ENCODE measurements at places on chromosomes 3 and 15. TPM values are rescaled to one million over a fixed set of nuclear protein-coding genes. Genes with fewer than 3 reads are reported as not detected.

The RASGRP1 gene
- total RNA-seq = 0.12 TPM

The SPINK8 gene
- total RNA-seq = not detected

The ZKSCAN7 gene
- total RNA-seq = 5.8 TPM

The SAMD7 gene
- not detected for total RNA-seq

The BUB1B gene
- 126 TPM for total RNA-seq

The AADACL2 gene
- total RNA-seq = not detected

The CACNA2D2 gene
- not detected for total RNA-seq

The ATP13A3 gene
- 123 TPM for total RNA-seq

The FMN1 gene
- 5.8 TPM for total RNA-seq

The CHL1 gene
- 0.10 TPM for total RNA-seq

The RUBCN gene
- 20.7 TPM for total RNA-seq

The LACTB gene
- total RNA-seq = 19.6 TPM

- no peak for DNase-seq
These were observed 84.7 kb downstream of the FGF12 start for GRCh38 chr3:192642651-192643050.

- no peak for DNase-seq
These were observed 17.9 kb upstream of the FAM81A start for GRCh38 chr15:59420108-59420507.

GRCh38 chr15:39415634-39416033, 165.2 kb upstream of the THBS1 start:
- no peak for DNase-seq

- no peak for DNase-seq
These were observed 20.1 kb upstream of the VWA5B2 start for GRCh38 chr3:184209146-184209923.

DNA sequence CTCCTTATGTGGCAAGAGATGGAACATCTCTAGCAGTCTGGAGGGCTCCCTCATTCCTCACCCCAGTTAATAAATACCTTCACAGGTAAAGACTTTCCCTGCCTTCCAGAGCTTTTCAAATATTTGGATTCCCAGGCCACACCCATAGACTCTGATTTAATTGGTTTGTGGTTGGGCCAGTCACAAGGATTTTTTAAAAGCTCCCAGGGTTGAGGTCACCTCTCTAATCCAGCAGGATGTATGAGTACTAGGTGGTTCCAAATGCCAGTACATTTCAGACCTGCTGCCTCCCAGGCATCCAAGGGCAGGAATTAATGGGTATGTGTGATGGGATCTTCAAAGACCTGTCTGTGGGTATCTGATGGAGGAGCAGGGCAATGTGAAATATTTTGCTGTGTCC, 312.8 kb downstream of the CLSTN2 start:
- no peak for DNase-seq

- no peak for DNase-seq
These were observed 230.8 kb downstream of the CGGBP1 start for GRCh38 chr3:87828046-87828445.

- DNase-seq = no peak
These were observed 1097.1 kb downstream of the ROBO1 start for GRCh38 chr3:78670746-78671145.

DNA sequence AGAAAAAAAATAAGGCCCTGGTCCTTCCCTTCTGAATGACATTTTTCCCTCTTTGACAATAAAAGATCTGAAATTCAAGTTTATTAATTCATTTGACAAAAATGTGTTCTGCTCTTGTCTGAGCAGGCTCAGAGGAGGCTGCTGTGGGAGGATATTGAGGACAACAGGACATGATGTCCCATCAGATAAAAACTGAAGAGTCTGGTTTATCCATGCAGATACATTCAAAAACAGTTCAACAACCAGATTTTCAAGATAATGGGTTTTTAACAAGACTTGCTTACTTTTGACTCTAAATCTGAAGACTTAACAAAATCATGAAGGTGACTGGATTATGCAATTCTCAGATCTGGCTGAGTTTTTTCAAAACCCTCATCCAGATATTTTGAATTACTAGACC, 36.9 kb upstream of the STRIT1 start:
- DNase-seq = no peak

DNA sequence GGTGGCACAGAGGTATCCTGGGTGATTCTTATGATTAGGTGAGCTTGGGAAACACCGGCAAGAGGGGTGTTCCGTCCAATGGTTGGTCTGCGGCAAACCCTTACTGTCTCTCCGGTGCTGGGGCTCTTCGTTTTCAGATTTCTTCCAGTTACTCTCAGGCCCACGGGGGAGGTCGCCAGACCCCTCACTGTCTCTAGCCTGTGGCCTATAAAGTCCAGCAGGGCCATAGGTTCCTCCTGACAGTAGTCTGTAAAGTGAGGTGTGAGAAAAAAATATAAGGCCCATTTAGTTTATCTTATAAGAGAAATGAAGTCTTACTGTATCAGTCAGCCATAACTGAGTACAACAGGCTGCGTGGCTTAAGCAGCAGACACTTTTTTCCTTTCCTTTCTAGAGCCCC, 1.4 kb downstream of the ESYT3 start:
- no peak for DNase-seq

- no peak for DNase-seq
These were observed 92.6 kb upstream of the CCDC54 start for GRCh38 chr3:107284612-107285011.

- DNase-seq = no peak
These were observed 413.0 kb upstream of the TBL1XR1 start for GRCh38 chr3:177610262-177610661.

- peak; percentile 85 for DNase-seq
These were observed at the start of gene HMG20A for GRCh38 chr15:77420610-77421369. Gene HMG20A (plus strand): TSS chr15:77420888. CDS start chr15:77458408, 37,520 bp downstream.

DNA sequence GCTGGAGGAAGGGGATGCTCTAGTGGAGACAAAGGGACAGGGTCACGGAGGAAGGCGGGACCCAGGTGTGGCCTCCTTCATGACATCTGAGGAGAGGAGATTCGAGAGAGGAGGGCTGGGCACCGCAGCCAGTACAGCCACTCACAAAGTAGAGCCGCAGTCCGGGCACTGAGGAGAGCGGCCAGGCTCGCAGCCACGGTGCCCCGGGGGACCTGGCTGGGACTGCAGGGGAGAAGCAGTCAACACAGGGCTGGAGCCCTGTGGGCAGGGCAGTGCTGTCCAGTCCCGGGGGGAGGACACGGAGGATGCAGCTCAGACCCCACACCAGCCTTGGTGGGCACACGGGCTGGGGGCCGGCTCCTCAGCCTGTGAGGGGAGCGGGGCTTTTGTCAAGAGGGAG, 40.3 kb downstream of the HMCES start:
- no peak for DNase-seq

GRCh38 chr3:171871392-171872274, 28.5 kb downstream of the TMEM212 start:
- DNase-seq = no peak

DNA sequence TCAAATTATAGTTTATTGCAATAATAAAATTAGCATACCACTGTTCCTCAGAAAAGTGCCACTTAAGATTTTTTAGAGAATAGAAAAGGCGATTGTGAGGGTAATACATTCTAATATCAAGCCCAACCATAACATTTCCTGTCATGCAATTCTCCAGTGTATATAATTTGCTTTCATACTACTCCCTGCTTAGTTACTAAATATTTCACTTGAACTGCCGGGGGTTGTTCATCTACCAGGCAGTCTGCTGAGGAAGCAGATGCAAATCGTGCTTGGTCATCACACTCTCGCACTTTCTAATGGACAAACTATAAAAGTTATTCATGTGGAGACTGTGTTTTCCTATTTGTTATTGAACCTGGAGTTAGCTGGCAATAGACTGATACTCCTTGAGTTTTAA, 645.6 kb upstream of the CBLB start:
- DNase-seq = no peak

DNA sequence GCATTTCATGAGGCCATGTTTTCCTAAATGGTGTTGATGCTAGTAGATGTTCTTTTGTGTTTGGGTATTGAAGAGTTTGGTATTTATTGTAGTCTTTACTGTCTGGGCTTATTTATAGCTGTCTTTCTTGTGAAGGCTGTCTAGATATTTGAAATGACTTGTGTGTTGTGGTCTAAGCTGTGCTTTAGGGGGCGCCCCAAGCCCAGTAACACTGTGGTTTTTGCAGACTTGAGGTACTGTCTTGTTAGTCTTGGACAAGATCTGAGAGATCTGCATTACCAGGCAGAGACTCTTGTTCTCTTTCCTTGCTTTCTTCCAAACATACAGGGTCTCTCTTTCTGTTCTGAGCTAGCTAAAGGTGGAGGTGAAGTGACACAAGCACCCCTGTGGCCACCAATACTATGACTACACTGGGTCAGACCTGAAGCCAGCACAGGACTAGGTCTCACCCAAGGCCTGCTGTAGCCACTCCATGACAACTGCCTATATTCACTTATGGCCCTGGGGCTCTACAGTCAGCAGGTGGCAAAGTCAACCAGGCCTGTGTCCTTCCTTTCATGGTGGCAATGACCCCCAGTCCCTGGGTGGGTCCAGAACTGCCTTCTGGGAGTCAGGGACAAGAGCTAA, 152.1 kb upstream of the TBC1D5 start:
- peak; percentile 37 for DNase-seq

- peak; percentile 96 for DNase-seq
These were observed 194.9 kb downstream of the CHST2 start for GRCh38 chr3:143314251-143315093.

- DNase-seq = no peak
These were observed 69.1 kb upstream of the CACNA2D3 start for GRCh38 chr3:54053211-54053610.

DNA sequence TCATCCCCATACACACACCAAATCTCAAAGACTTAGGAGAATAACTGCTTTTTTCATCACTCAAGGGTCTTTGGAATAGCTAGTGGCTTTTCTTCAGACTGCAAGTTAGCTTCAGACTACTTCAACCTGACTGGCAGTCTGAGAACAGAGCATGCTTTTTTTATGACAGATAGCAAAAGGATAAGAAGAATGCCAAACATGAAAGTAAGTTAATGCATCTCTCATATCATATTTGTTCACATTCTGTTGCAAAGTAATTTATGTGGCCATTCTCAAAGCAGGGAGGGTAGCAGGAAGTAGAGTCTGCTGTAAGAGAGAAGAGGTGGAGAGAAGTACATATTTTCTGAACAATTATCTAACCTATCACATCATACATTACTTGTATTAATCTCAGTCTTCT, 544.4 kb downstream of the ZPLD1 start:
- no peak for DNase-seq

DNA sequence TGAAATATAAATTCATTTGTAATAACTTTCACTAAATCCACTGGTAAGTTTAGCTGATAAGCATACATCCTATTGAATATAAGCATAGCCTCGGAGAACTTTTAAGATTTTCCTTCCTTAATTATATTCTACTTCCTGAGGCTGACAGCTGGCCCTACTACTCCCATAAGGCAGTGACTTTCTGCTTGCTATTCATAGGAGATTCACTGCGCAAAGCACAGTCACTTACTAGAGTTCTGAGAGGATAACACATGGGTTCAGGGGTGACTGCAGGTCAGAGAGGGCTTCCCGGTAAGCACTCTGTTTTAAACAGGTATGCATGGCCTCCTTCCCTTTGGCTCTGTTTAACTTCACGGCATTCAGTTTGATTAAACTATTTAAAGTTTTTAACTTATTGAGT, 75.8 kb downstream of the FAIM start:
- DNase-seq = no peak

GRCh38 chr3:24440760-24441464, 53.7 kb downstream of the THRB start:
- no peak for DNase-seq

DNA sequence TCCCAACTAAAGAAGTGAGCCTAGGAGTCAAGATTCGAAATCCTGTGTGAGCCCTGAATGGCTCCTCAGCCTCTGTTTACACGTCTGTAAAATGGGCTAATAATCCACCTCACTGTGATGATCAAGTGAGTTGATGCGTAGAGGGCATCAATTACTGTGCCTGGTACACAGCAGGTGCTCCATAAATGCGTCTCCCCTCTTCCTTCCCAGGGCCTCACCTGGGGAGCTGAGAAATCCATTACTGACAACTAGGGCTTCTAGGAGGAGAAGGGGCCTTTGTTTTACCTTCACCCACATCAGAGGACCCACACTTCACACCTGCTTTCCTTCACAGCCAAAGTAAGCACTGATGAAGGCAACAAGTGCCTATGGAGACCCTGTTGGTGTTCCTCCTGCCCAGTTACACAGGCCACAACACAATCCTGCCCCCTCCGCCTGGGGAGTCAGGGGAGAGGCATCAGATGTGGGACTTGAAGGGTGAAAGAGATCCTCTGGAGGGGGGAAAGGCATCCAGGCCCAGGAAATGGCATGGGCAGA, 1.4 kb downstream of the CIB2 start:
- no peak for DNase-seq

DNA sequence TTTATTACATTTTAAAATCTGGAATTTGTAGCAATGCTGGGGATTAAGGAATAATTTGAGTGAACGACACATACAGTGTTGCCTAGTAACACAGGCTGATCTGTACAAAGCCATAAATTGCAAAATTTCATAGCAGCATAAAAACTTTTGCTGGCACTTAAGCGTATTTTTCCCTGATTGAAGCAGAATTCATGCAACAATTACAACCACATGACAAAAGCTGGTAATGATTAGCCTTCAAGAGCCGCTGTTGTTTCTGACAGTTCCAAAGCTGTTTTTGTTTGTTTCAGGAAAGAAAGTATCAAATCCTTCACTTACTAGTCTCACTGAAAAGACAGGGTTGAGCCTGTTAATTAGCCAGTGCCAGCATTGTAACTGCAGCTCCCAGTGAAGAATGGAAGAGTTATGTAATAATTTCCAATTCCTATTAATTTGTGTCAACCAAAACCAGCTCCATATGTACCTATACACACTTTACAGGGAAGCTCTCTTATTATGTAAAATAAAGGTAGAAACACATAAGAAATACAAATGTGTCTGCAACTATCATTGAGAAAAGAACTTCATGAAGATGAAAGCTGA, 60.7 kb downstream of the AGTR1 start:
- no peak for DNase-seq

GRCh38 chr3:32972482-32973146, 21.2 kb downstream of the CCR4 start:
- DNase-seq = no peak

- DNase-seq = no peak
These were observed 94.5 kb downstream of the ABI3BP start for GRCh38 chr3:100898681-100899080.

DNA sequence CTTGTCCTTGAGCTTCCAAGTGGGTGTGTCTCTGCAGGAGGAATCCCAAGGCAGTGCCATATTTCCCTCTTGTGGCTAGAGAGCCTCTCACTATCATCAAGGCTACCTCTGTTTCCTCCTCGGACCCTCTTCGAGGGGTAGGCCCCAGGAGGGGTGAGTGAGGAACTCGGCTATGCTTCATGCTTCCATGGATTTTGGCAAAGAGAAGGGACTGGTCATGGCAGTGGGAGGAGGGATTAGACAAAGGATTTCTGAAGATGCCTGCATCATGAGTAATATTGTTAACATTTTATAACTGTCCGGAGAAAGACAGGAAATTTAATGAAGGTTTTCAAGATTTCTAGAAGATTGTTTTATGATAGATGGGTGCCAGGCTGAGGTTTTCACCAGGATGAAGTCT, 241.5 kb downstream of the CLSTN2 start:
- DNase-seq = no peak

GRCh38 chr3:89179355-89180001, 72.1 kb downstream of the EPHA3 start:
- peak; percentile 16 for DNase-seq
